ENCODE measurements at places on chromosomes 16 and 17.

GRCh38 chr17:45364531-45365390 lies 47.9 kb upstream of the MAP3K14 start:
- DNase-seq: no peak

DNA sequence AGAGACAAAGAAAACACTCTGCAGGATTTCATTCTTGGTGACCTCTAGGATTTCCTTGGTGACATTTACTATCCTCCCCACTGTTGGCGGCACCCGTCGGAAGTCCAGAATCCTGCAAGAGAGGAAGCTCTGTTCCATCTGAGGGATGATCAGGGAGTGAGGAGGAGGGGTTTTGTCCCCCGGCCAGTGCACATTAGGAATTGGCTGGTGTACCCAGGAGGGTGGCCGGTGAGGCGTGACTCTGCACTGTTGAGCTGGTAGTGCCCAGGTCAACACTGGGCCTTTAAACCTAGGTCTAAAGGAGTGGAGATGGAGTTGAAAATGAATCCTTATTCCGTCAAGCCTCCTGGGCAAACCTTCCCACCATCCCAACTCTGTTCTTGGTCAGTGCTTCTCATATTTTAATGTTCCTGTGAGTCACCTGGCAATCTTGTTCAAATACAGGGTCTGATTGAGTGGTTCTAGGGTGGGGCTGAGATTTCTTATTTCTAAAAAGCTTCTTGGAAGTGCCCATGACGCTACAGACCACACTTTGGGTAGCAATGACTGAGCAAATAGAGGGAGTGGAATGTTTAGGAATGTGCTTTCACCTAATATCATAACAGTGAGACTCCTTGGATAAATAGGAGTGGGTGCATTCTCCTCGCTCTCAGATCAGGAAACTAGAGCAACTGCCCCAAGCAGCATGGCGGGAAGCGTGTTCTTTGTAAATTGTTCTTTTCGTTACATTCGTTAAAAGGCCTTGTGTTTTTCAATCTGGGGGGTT lies 30.7 kb downstream of the PRKAR1A start:
- no peak for DNase-seq

DNA sequence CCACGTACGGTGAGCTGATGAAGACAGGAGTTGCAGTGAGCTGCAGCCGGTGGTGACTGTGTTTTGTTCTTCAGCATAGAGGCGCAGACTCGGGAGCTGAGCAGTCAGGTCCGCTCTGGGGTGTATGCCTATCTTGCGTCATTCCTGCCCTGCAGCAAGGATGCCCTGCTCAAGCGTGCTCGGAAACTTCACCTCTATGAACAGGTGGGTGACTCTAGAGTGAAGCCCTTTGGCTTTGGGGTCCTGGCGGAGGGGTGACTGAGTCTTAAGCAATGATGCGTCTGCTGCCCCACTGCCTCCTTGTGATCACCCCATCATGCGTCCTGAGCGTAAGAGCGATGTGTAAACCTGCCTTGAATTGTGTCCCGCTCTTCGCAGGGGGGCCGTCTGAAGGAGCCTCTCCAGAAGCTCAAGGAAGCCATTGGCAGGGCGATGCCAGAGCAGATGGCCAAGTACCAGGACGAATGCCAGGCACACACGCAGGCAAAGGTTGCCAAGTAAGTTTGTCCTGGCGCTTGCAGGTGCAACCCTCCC lies 22.9 kb downstream of the UBN1 start:
- DNase-seq: no peak

DNA sequence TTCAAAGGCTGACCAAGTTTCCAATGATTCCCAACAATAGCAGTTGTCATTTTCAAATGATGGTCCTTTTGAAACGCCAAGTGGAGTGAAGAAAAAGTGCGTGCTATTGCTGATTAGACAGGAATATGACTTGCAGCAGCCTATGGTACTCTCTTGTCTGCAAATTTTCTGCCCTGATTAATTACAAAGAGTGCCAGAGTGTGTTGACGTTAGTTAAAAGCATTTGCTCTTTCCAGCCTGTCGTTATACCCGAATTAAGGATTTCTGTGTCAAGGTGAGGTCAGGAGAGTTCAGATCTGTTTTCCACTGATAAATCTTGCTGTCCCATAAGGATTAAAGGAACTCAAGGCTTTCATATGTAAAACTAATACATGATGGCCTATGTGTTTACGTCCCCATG lies 75.0 kb upstream of the ADAMTS18 start:
- DNase-seq: no peak

DNA sequence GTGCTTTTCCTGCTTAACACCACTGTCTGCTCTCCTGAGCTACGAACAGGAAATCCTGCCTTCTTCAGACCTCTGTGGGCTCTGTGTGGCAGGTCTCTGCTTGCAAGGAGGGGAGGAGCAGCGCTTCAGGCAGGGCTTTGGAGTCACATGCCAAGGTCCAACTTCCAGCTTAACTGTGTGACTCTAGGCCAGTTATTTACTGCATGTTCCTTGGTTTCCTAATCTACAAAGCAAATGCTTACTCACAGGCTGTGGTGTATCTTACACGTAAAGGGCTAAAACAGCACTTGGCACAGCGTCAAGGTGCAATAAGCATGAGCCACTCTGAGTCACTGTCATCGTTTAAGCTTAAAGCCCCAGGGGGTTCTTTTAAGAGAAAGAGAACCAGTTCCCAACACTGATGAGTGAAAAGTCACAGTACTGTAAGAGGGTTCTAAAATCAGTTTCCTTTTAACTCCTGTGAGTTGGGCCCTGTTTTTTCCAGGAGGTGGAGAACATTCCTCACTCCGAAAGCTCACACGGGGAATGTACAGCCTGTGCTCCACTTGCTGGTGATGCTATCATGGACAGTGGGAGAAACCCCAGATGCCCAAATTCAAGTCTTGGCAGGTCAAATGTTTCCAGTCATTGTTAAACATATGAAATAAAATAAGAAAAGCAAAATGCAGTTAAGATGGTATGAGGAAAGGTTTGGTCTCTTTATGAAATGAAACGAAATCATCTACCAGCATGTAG lies 54.1 kb upstream of the BCAR1 start:
- DNase-seq: peak; percentile 100

Data from BJ (cell line).